ENCODE measurements at places on chromosomes 3 and 15.

DNA sequence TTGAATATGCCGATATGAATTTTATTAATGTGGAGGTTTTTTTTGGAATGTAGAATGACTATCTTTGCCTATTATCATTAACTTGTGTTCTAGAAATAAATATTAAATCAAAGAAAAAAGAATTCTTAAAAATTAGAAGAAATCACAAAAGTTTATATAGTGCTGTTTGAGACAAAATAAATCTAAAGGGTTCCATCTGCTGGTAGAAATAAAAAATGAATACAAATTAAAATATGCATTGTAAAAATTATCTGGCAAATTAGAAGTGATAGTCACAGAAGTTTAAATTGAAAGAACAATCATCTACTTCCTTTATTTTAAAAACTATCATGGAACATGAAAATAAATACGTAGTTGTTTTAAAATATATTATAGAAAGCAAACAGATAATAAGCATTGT, 22.7 kb upstream of the ZBTB20 start:
- no peak for DNase-seq

DNA sequence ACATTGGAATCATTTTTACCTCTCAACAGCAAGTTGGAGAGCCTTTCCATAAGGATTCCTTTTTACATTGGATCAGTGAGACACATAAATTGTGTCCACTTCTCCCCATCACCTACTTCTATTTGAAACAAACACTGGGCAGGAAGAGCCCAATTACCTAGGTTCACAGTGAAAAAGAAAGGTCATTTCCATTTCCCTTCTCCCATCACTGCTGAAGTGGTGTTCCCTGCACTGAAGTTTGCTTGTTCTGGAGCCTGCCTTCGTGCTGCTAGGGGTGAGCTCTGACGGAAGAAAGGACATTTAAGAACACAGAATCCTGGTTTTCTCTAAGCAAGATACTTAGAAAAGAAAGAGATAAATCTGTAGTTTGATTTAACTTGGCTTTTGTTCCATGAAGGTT, 123.8 kb upstream of the ZBTB20 start:
- DNase-seq, result no peak

GRCh38 chr15:101478701-101479341, 10.7 kb downstream of the PCSK6 start:
- no peak for DNase-seq

GRCh38 chr3:168476360-168476980, 380.7 kb upstream of the GOLIM4 start:
- DNase-seq, result no peak

- DNase-seq, result no peak
Observed at GRCh38 chr3:7508821-7509220, 647.9 kb downstream of the GRM7 start.

DNA sequence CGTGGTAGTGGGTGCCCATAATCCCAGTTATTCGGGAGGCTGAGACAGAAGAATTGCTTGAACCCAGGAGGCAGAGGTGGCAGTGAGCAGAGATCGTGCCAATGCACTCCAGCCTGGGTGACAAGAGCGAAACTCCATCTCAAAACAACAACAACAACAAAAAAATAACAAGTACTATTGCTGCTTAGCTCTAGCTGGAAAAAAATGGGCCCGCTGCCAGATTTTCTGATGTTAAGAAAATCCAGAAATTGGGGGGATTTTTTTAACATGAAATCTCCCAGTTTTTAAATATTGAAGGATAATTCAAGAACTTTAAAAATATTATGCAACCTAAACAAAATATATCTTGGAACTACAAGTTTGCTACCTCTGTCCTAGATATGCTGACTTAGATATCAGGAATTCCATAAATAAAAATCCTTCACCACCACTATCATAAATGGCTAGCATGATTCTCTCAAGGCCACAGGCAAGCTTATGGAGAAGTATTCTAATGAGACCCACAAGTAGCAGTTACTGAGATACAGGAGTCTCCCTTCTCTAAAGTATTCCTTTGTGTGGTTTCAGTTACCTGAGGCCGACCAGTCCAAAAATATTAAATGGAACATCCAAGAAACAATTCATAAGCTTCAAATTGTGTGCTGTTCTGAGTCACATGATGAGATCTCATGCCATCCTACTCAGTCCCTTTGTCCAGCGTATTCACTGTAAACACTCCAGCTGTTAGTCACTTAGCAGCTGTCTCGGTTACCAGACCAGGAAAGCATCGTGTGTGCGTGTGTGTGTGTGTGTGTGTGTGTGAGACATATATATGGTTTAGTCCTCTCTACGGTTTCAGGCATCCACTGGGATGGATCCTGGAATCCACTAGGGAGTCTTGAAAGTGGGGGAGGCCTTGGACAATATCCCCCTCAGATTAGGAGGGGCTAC, 277.2 kb downstream of the TBL1XR1 start:
- no peak for DNase-seq

DNA sequence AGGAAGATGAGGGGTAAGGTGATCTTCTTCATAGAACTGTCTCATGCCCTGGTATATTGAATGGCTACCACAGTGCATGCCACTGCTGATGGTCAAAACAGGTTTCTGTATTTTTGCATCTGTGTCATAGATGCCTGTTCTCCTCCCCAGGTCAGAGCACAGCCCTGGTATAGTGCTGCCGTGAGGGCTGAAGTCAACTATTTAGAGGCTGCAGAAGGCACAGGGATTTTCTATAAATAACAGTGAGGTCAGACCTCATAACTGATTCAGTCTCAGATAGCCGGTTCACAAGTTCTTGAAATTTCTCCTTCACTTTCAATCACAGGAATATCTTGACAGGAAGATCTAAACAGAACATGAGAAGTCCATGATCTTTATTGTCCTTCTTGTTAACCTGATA, 99.2 kb upstream of the NUDT16 start:
- no peak for DNase-seq

Measured in stimulated activated CD4-positive, alpha-beta T cell treated with anti-CD3 and anti-CD28 coated beads, TNF-alpha, amount 100 ng/mL, for 48 hours (primary cell).